ENCODE measurements at places on chromosomes 2 and 18. TPM values are rescaled to one million over a fixed set of nuclear protein-coding genes. Genes with fewer than 3 reads are reported as not detected.
A peak's percentile ranks its signal among the peaks of the same experiment; 100 is the strongest.

GRCh38 chr2:27147935-27148334 lies 869 bp upstream of the TCF23 start:
- DNase-seq = no peak

DNA sequence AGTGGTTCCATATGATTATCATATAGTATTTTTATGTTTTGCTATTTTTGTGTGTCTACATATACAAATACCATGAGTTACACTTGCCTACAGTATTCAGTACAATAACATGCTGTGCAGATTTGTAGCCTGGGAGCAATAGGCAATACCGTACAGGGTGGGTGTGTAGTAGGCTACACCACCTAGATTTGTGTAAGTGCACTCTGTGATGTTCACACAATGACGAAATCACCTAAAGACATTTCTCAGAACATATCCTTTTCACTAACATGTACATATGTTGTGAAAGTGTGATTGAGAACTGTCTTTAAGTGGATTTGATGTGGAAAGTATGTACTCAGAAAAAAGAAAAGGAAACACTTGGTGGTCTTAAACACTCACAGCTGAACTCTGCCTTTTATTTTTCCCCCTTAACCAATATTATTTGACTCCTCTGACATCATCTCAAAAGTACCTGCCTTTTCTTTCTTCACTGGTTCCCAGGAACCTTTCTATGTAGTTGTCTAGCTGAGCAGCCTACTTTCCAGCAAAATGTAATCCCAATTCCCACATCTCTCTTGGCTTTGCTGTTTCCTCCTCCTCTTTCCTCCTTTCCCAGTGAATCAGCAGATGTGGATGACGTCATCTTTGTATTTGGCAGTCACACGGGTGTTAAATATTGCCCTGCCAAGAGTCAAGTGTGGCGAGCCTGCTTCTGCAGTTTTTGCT lies 47.7 kb downstream of the OSBPL6 start:
- DNase-seq = no peak

GRCh38 chr2:16615687-16616615 lies 49.7 kb downstream of the CYRIA start:
- DNase-seq = no peak

GRCh38 chr2:104361414-104361813 lies 492.5 kb upstream of the POU3F3 start:
- no peak for DNase-seq

DNA sequence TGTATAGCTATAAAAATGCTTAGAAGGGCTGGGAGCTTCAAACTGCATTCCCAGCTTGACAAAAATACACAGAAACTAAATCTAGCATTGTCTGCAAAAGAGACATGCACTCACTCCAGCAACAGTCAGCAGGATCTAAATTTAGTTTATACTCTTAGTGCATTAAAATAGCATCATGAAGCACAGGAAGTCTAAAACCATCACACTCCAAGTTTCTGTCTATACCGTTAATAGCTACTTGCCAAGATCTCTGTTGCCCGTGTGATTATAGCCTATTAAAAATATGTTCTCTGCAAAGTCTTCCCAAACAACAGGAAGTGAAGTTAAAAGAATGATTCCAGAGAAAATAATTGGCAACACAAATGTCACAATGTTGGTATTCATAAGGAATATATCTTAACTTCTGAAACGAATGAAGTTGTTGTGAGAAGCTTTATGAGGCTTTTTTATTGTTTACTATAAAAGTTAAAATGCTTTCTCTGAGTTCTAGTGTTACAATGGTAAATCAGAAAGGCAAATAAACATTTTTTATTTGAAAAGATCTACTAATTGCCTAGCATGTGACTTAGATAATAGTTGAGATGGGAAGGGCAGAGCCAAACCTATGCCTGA lies 184.2 kb downstream of the ZNF385B start:
- no peak for DNase-seq

GRCh38 chr2:99275882-99276281 lies 20.4 kb upstream of the LYG2 start:
- no peak for DNase-seq

GRCh38 chr18:48541026-48541746 lies 2.4 kb downstream of the CTIF start:
- DNase-seq = peak; percentile 36

DNA sequence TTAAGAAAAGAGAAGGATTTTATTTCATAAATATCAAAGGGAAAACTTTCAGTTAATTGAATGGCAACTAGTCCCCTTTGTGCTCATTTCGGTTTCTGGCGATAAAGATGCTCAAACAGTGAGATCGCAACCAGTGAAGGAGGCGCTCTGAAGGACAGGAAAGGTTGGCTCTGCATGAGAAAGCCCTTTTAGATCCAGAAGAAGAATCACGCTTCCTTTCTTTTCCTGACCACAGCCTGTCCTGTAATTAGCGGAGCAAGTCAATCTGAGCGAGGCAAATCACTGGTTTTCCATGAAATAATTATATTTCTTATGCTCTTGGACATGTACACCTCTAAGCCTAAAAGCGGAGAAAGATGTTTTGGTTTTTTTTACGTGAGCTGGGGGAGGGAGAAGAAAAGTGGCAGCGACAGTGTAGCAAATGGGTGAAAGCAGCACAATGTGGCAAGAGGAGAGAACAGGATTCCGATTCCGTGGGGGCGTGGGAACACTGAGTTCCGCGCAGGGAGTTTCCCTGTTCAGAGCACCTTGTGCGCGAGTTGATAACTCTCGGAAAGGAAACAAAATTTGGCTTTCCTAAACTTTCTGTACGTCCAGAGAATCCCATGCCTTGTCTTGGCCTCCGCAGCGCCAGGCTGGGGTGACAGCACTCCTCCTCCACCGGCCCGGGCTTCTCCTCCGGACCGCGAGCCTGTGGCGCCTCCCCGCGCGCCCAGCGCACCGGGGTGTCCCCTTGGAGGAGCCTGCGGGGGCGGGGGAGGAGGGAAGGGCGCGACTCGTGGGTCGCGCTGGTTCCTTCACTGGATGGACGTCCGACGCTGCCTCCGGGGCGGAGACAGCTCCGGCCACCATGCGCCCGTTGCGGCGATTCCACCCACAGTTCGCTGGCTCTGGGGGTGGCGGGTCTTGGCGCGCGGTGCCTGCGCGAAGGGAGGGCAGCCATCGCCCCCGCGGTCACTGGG lies 620 bp upstream of the SLC9A2 start:
- DNase-seq = peak; percentile 51

DNA sequence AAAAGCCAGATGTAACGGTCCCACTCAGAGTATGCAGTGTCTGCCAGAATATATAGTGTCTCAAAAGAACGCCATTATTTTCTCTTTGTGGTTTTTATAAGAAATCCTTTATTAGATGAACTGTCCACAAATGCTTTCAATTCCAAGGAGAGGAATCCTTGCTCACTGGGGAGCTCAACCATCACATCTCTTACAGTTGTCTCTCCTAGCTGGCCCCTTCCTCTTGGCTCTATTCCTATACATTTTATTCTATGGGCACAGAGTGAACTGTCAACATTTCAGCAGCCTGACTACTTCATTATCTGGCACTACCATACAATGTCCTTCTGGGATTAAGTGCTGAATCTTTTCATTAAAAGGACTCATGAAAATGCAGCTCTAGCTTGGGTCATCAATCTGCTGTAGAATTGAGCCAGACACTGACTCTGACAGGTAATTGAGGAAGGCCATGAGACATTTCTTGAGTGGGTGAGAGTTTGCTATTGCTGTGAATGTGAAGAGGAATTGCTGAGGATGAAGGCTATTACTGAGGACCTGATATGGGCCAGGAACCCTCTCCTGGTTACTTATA lies 96.5 kb upstream of the THOC1 start:
- no peak for DNase-seq

DNA sequence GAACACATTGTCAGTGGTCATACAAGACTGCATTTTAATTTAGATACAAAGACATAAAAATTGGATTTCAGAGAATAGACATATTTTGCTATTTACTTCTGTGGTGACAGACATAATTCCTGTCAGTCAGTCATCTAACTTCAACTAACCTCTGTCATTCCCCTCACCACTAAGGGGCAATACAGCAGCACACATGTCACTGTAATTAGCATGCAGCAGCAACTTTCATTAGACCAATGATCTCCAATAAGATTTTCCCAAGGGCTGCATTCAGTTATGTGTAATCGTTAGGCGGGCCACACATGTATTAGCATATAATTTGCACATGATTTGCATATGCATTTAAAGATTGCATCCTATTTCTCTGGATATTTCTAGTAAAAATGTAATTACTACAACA lies 624.5 kb downstream of the NR4A2 start:
- DNase-seq = no peak

GRCh38 chr2:3122525-3122924 lies 255.1 kb downstream of the EIPR1 start:
- no peak for DNase-seq

DNA sequence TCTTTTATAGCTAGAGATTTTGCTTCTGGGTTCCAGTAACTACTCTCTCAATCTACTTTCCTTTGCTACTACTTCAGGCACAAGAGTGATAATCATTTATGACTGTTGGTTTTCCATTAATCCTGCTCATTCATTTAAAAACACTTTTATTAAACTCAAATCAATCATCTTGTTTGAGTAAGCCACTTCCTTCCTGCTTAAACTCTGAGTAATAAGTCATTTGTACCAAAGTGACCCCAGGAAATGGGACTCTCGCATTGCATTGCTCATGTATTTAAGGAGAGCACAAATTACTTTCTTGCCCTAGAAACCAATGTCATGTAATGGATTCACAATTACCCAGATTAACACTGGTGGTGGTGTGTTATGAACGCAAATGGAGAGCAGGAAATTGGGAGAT lies 270.7 kb upstream of the HNMT start:
- DNase-seq = no peak

DNA sequence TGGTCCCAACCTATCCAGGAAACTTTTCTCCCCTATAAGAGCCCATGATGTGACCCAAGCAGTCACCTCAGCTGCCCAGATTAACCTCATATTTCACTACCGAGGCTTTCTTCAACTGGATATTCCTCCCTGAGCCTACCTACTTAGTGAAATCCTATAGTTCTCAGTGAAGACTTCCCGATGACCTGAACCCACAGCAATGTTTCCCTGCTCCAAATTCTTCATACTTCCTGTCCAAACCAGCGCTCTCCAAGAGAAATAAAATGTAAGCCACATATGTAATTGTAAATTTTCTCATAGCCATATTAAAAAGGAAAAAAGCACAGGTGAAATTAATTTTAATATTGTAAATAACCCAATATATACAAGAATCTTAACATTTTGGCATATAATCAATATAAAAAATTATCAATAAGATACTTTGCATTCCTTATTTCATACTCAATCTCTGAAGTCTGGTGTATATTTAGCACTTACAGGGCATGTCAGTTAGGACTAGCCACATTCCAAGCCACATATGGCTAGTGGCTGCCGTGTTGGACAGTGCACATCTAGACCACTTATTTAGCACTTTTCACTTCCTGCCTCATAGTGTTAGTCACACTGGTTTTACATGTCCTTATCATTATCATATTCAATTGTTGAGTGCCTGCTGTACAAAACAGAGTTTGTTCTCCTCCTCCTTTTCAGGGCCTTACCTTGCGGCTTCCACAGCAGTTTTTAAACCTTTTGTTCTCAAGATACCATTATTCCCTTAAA lies 1.9 kb upstream of the STAT4 start:
- peak; percentile 39 for DNase-seq

GRCh38 chr2:19810148-19810547 lies 91.6 kb downstream of the TTC32 start:
- DNase-seq = no peak

DNA sequence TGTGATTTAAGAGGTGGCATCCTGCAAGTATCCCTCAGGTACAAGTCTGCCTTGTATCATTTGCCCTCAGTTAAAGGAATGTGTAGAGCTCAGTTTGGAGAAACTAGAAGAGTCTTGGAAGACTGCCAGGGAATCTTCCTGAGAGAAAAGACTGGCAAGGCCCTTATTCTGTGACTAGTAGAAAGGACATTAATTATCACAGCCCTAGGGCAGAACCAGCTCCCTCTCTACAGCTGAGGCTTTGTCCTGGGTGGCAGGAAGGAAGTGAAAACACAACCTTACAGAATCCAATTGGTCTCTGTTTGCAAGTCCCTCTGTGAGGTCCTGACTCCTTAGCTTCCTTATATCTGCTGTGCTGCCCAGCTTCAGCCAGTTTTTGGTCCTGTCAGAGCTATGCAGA lies 385.9 kb upstream of the CYRIA start:
- no peak for DNase-seq

DNA sequence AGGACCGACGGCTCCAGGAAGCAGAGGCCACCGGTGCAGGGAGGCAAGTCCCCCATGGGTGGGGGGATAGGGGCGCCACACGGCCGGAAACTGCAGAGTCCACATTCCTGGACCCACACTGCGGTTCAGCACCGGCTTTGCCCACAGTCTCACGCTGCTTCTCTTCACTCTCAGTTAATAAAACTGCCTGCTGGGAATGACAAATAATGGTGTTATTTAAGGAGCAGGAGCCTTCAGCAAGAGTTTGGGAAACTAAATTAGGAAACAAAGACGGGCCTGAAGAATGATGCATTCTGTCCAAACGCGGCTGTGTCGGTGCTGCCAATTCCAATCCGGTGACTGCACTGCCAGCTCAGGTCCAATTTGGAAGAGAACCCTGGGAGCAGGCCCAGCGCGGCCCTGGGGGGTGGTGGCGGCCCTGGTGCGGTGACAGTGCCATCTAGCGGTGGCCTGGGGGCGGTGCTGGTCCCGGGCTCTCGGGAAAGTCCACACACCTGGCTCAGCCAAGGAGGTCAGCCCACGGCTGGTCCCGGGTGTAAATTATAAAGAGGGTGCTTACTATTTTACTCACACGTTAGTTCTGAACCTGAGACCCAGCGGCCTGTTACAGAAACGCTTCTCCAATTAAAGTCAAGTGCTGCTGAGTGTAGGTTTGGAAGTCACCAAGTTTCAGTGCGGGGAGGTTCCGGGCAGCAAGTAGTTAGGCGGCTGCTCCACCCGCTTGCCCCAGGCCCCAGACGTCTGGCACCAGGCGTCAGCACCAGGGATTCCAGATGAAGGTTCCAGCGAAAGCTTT lies 73.1 kb upstream of the PXDN start:
- DNase-seq = peak; percentile 58

GRCh38 chr2:31060397-31060796 lies 77.8 kb downstream of the GALNT14 start:
- no peak for DNase-seq

DNA sequence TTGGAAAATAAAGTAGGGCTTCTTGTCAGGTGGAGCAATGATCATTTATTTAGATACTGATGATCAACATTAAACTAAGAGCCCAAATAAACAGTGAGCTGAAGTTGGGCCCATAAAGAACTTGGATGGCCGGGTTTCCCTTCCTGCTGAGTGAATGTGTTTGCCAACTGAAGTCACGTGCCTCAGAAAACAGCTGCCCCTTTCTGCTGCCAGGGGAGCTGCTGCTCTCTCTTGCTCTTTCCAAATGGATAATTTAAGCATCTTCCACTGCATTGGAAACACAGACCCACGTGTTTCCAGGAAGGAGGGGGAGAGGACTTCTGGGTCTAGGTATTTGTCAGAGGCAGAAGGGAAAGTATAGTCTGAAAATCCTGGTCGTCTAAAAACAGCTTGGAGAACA lies 22.9 kb upstream of the NCKAP5 start:
- DNase-seq = no peak

Gene FER1L5
- total RNA-seq = not detected

Gene CXCR4
- total RNA-seq = 139 TPM

Gene CROCC2
- not detected for total RNA-seq

Gene DOCK10
- total RNA-seq = 139 TPM

Gene LANCL1
- total RNA-seq = 39.1 TPM

Gene KYNU
- total RNA-seq = not detected

Gene CREB1
- 90.7 TPM for total RNA-seq

Gene SERPINB10
- not detected for total RNA-seq

Data from activated CD4-positive, alpha-beta memory T cell treated with anti-CD3 and anti-CD28 coated beads for 36 hours (primary cell).